Mesenteric fat pad (tissue), 1 donor: ENCODE measurements at places on chromosomes 5 and 9. TPM values are rescaled to one million over a fixed set of nuclear protein-coding genes. Genes with fewer than 3 reads are reported as not detected.

DNA sequence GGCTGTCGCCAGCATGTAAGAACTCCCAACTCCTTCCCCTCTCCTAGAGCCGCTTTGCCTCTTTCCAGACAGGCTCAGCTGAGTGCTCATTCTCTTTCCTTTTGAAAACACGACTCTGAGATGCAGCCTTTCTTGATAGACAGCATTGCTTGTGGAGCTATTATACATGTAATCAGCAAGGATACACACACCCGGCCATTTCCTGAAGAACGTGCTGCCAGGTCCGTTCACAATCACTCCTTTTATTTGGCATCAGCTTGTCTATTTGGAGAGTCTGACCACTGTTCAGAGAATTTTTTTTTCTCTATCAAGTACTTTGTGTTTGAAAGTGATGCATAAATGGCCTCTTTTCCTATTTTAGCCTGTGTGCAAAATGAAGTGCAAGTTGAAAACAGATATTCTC, 328.7 kb downstream of the MARCHF11 start:
- no peak for DNase-seq

The TERT gene
- not detected for total RNA-seq

GRCh38 chr9:14119694-14120514, 194.0 kb downstream of the NFIB start:
- DNase-seq = no peak

The SGTB gene
- total RNA-seq = 13.0 TPM
